ENCODE measurements at places on chromosomes 13 and 19. TPM values are rescaled to one million over a fixed set of nuclear protein-coding genes. Genes with fewer than 3 reads are reported as not detected.

SELENOW gene
- 120 TPM for total RNA-seq

DNA sequence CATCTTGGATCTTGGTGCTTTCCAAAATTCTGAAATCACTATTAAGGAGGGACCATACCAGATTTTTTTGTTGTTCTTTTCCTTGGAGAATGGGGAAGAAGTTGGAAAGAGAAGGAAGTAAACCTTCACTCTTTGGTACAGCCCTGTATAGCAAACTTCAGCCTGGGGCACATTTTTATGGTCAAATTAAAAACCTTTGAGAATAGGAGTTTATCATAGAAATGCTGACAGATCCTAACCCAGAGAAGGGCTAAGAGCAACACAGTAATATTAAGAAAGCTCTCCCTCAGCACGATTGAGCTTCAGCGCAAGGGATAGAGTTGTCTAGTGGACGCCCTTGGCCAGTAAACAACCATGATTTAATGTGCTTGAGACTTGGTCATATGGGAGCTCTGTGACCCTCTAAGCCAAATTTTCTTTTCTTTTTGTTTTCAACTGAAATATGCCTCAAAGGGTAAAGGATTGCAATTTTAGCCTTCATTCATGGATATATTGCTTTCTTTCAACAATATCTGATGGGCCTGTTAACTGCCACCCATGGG, 294.3 kb upstream of the MAB21L1 start:
- no peak for DNase-seq

DNA sequence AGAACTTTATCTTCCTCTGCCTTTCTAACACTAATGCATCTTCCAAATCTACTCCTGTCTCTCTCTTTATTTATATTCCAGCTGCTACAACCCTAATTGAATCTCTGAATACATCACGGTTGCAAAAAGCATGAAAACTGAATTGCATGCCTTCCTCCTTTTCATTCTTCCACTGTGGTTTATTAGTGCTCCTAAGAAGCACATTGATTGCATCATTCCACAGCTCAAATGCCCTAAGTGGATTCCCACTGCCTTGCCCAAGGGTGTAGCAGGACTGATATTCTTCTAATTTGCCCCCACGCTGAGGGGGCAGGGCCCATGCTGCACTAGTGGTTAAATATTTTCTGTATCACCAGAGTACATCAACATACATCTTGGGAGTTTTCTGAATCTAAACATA, 640.8 kb downstream of the EFNB2 start:
- DNase-seq = no peak

GRCh38 chr19:40687525-40688016, 2.9 kb downstream of the NUMBL start:
- no peak for DNase-seq

CYP2F1 gene
- not detected for total RNA-seq

SLITRK1 gene
- not detected for total RNA-seq

- no peak for DNase-seq
These were observed 1.1 kb downstream of the UBXN6 start for GRCh38 chr19:4456476-4456842.

DNA sequence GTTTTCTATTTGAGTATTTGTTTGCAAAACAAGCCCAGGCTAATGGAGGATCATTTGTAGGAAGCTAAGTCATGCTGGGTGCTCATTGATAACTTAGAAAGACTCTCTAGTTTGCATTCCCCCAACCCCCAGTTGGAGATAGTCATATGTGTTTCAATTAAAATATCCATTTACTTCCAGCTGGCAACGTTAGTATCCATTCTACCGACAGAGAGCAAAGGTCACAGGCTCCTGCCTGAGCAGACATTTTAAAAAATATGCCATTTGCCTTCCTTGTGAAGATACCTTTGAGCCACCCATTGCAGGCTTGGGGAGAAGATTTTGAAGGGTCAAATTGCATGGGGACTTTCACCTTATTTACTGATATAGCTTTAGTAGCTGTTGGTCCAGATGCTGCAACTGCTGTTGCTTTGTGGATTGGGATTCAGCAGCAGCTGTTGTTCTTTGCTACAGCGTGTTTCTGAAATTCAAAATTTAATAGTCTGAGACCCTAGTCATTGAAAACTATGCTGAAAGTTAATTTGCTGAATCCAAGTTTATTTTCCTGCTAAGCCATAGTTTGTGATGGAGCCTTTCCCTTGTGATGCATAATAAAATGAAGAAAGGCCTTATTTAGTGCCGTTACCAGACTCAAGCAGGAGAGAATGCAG, 335.1 kb downstream of the GPC6 start:
- no peak for DNase-seq

DNA sequence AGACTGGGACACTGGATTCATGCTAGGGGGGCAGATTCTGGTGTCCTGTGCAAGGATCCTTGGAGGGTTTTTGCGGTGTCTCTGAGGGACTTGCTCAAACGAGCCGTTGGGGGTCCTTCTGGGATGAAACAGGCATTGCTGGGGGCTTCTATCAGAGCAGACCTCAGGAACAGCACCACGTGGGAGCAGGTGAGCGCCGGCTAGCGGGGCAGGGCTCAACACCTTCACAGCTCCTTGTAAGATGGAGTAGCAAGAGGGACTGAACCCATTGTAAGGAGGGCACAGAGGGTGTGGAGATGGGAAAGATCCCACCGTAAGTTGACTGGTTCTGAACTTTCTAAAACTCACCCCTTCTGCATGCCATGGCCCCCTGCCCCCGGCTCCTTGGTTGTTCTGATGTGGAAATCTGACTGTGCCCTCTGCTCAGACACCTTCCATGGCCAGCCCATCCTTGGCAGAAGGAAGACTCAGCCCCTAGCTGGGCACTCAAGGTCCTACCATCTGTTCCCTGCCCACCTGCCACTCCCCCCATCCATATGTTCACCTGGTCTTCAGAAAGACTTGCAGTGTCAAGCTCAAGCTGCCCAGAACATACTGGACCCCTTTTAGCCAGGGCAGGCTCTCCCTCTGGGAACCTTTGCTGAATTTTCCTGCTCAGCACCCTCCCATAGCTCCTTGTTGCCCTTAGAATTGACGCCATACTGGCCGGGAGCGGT, 1.2 kb downstream of the SLC27A1 start:
- no peak for DNase-seq

DHX34 gene
- total RNA-seq = 10.3 TPM

PSG7 gene
- total RNA-seq = not detected

ZNF880 gene
- 15.5 TPM for total RNA-seq

TEAD2 gene
- total RNA-seq = not detected

DNA sequence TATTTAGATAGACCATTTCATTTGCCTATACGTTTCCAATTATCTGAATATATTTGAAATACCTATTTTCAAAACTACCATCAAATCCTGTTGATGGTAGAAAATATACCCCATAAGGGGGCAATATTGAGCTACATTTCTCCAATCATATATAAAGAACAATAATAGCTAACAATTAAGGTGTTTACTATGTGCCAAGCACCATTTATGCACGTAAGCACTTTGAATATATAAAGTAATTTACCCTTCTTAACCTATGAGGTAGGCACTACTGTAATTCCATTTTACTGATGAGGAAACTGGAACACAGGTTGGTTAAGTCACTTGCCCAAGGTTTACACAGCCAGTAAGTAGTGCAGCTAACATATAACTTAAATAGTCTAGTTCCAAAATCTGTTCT, 79.2 kb downstream of the UBL3 start:
- DNase-seq = no peak

ZNF888 gene
- 5.9 TPM for total RNA-seq
